ENCODE measurements at places on chromosomes 6 and 20.
A peak's percentile ranks its signal among the peaks of the same experiment; 100 is the strongest.

DNA sequence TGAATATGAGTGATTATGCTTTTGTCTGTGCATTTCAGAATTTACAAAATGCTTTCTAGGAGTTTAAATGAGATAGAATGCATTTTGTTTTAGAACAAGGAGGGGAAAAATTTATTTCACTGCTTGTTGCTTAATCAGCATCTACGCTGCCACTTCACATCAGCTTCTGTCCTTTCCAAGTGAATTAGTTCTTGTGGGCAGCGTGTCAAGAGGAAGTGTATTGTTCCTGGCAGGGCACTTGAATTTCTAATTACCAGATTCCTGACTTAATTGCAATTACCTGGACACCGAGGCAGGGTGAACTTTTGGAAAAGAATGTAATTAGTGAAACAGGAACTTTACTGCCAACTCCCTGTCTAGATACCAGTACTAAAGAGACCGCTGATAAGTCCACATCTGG, 263.5 kb downstream of the TMEM242 start:
- no peak for DNase-seq

DNA sequence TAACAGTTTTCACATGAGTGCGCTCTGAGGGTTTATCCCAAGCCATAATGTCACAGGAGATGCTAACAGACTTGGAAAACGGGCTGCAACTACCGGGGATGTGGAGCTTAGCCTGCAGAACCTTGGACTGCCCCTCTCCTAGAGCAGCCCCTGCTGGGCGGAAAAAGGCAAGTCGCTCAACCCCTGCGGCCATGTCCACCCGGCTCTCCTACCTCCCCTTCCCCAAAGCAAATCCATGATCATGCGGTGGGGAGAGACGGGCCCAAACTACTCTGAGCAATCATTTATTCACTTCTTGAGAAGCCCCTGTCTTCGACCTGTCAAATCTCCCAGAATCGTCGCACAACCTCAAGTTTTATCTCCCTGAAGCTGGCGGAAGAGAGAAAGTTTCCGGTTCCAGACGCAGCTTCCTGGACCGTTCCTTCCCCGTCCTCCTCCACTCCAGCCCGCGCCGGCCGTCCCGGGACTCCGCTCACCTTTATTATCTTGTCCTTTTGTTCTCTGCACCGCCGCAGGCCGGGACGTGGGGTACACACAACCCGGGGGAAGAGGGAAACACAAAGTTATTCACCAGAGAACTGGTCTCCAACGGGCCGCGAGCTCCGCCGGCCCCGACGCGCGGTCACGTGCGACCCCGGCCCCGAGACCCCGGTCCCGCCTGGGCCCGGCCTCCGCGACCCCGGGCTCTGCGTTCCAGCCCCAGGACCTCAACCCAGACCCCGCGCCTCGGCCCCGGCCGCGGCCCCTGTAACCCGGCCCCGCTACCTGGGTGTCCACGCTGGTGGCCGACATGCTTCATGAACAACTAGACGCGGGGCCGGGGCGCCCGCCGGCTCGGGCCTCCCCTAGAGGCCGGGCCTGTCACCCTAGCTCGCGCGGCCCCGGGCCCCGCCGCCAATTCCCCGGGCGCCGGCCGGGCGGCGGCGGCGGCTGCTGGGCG, 560 bp downstream of the YTHDF1 start:
- peak; percentile 37 for DNase-seq

DNA sequence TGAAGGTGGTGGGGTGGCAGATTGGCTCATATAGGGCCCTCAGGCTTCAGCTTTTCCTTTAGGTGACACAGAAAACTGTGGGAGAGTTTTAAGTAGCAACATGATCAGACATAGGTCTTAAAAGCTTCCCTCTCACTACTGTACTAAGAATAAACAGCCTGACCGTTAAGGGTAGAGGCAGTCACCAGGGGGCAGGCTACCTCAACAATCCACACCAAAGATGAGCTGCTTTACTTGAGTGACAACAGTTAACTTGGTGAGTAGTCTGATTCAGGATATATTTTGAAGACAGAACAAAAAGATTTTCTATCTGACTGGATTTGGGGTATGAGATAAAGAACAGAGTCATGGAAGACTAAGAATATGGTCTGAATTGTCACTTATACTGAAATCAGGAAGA, 193.1 kb upstream of the SHLD1 start:
- peak; percentile 57 for DNase-seq

- no peak for DNase-seq
Measured at GRCh38 chr6:157821342-157822033, 1.6 kb upstream of the SNX9 start.

GRCh38 chr6:156009656-156010055, 554.0 kb upstream of the NOX3 start:
- DNase-seq = no peak

GRCh38 chr20:35296101-35296554, 3.9 kb upstream of the FAM83C start:
- DNase-seq = no peak

Data from stimulated activated naive CD8-positive, alpha-beta T cell treated with anti-CD3 and anti-CD28 coated beads, Interleukin-15, amount 100 ng/mL, for 72 hours (primary cell).